ENCODE measurements at places on chromosomes 3 and 15.
A peak's percentile ranks its signal among the peaks of the same experiment; 100 is the strongest.

DNA sequence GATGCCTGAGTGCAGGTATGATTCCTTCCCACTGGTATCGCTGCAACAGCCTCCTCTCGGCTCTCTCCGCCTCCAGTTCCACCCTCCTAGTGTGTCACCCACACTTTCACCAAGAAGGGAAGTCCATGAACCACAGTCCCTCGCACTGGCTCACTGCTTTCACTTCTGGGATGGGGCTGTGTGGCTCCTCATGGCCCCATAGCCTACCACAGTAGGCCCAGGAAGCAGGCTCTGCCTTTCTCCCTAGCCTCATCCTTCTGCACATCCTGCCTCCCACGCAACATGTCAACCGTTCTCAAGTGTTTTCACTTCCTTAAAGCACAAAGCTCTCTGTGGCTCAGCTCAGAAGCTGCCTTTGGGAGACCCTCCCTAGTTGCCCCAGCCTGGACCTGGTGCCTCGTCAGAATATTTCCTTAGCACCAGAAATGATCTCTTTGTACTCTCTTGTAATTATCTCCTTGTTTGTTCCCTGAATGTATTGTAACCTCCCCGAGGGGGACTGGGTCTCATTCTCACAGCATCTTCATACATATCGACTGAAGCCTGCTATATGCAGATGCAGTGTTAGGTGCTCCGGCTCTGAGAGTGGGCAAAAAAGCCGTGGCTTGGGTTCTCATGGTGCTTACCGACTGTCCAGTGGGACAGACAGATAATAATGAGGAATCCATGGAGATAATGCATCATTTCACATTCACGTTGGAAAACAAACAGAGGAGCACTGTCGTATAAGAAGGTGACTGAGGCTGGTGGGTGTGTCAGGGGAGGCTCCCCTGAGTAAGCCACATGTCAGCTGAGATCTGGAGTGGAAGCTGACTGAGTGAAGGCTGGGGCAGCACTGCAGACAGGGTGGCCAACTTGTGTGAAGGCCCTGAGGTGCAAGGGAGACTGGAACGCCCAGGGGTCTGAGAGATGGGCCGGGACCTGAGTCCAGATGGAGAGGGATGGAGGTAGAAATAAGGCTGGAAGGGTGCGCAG is 107.1 kb downstream of the DGKG start:
- DNase-seq: peak; percentile 15

DNA sequence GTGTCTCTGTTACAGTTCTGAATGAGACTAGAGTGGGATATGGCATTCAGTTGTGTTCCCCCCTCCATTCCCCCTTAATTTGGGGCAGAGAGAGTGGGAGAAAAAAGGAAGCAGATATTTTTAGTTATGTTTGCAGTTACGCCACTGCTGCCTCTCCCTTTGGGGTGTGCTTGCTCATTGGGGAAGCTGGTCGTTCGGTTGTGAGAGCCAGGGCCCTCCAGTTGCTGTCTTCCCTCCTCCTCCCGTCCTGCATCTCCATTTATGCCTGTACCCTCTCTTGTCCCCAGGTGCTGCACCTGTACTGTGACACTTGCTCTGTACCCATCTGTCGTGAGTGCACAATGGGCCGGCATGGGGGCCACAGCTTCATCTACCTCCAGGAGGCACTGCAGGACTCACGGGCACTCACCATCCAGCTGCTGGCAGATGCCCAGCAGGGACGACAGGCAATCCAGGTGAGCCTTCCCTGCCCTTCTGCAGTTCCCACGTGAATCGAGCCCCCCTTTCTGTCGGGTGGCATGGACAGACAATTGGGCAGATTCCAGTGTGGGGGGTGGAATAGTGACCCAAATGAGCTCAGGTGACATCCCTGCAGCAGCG is 55.8 kb downstream of the TRIM71 start:
- no peak for DNase-seq

GRCh38 chr3:164748626-164749025 is 329.7 kb downstream of the SI start:
- no peak for DNase-seq

DNA sequence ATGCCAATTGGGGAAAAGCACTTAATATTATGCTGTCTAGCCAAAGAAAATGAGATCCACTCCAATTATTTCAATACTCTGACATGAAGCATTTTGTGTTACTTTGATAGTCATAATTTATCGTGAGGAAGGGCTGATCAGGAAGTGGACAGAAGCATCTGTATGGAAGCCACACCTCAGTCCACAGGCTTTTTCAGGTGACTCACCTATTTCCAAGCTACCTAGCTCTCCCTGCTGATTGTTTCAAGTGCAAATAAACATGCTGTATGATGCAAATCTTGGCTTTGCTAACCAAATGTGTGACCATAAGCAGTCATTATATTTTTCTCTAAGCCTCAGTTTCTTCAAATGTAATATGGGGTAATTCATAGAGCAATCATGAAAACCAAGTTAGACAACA is 30.8 kb upstream of the CPB1 start:
- no peak for DNase-seq

GRCh38 chr3:99862208-99862607 is 44.5 kb downstream of the CMSS1 start:
- no peak for DNase-seq

GRCh38 chr3:16379838-16380237 is 114.8 kb downstream of the OXNAD1 start:
- DNase-seq: no peak

GRCh38 chr3:177333533-177334520 is 136.5 kb upstream of the TBL1XR1 start:
- DNase-seq: no peak

- no peak for DNase-seq
Measured at GRCh38 chr3:122770521-122771202, 23.0 kb downstream of the HSPBAP1 start.

DNA sequence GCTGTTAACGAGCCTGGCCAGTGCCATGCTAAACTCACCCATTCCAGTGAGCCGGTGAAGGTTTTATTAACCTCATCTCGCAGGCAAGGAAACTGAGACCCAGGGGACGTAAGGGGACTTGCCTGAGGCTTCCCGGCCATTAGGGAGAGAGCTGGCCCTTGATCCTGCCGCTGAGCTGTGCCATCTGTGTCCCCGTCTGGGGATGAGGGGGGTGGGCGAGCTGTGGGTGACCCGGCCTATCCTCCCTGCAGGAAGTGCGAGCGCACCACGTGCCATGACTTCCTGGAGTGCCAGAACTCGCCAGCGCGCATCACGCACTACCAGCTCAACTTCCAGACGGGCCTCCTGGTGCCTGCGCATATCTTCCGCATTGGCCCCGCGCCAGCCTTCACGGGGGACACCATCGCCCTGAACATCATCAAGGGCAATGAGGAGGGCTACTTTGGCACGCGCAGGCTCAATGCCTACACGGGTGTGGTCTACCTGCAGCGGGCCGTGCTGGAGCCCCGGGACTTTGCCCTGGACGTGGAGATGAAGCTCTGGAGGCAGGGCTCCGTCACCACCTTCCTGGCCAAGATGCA is 88.5 kb downstream of the FBLN2 start:
- no peak for DNase-seq

DNA sequence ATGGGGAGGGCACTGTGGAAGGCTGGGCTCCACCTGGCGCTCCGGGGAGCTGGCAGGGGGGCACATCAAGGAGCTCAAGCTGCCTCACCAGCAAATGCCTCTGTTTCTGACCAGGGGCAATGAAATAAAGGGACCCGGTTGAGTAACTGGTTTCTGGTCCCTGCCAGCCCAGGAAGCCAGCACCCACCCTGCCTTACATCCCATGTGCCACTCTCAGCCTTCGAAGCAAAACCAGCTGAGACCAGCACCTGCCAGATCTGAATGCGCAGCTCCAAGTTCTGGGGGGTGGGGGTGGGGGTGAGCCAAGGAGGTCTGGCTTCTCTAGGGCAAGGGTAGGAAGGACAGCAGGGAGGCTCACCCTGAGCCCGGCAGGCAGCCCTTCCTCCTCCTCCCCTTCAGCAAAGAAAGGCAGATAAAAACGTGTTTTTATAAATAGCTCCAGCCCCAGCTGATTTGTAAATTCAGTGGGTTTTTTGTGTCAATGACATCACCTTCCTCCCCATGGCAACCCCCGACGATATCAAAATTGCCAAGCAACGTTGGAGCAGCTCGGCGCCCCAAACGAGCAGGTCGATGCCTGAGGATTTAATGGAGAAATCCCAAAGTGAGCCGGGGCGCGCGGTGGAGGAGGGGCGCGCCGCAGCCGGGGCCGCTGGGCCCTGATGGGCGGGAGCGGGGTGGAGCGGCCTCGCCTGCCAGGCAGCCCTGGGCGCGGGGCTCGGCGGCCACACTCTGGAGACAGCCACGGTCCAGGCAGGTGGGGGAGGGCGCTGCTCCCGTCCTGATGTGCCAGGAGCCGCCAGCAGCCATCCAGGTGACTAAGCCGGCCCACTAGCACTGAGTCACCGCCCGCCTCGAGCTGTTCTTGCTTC is at the start of gene PAK6:
Gene PAK6 (plus strand): TSS at position 532 of the 872 bp plus-strand sequence. CDS start 25,723 bp downstream, outside the sequence.
- peak; percentile 32 for DNase-seq

DNA sequence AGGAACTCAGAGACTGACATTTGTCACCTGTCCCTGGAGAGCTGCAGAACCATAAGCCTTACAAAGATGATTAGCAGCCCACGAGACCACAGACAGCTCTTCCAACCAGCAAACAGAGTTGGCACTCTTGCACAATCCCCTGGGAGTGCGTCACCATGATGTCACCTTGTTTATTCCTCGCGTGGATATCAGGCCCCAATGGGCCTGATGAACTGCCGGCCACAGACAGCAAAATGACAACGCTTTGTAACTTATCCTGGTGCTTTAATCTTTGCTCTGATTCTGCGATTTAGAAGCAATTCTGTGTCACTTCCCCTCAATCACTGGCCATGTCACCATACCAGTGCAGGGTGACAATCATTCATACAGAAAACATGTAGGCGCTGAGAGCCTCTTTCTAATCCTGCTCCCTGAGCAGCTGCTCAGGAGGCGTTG is 89.2 kb downstream of the TAMM41 start:
- no peak for DNase-seq

DNA sequence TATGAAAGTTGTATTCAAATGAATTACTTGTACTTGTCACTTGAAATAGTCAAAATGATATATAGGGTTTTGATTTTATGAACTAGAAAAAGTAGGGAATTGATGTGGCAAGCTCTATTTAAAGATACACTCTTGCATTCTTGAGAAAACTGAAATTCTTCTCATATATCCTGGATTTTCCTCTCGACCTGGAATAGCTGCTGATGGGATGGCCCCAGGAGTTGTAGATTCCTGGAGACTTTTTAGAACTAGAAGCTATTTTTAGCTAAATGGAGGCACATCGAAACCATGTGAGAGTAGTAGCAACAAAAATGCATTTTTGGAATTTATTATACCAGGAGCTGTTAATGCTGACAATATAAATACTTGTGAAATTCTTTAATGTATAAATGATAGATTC is 125.9 kb downstream of the LEKR1 start:
- no peak for DNase-seq

Data from stimulated activated CD4-positive, alpha-beta T cell treated with anti-CD3 and anti-CD28 coated beads, Interleukin-4, amount 100 ng/mL, for 4 hours (primary cell).